ENCODE measurements at places on chromosomes 12 and 14.

DNA sequence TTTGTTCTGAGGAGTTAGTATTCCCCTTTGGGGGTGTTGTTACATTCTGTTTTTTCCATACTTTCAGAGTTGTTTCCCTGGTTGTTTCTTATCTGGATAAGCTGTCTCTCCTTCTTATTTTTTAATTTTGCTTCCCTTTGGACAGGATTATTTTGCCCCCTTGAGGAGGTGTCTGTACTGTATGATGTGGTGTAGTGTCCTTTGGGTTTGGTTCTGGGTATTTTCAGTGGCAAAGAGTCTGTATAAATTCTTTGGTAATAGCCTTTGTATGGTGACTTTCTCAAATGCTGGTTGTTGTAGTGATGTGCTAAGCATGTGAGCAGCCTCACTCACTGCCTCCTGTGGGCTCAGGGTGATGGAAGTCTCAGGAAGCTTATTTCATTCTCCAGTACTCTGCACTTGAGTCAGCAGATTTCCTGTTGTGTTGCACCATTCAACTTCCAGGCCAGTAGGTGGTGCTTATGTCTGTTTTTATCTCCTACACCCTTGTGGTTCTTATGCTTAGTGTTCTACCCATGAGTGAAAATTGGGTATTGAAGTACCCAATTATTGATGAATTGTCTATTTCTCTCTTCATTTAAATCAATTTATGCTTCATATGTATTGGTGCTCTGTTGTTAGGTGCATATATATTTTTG, 103.3 kb upstream of the PMCH start:
- no peak for DNase-seq

GRCh38 chr14:81474148-81474492, 59.5 kb downstream of the SEL1L start:
- no peak for DNase-seq

DNA sequence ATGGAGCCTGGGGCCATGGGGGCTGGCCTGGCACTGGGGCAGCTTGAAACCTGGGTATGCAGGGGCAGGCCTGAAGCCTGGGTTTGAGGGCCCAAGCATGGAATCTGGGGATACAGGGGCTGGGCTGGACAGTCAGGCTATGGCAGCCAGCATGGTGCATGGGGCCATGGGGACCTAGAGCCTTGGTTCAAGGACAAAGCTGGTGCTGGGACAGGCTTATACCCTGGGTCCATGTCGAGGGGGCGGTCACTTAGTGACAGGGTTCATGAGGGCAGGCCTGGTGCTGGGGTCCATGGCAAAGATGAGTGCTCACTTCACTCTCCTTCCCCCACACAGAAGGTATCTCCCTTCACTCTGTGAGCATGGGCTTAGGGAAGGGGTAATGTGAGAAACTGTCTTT, 116.2 kb downstream of the BBS10 start:
- DNase-seq, result no peak

DNA sequence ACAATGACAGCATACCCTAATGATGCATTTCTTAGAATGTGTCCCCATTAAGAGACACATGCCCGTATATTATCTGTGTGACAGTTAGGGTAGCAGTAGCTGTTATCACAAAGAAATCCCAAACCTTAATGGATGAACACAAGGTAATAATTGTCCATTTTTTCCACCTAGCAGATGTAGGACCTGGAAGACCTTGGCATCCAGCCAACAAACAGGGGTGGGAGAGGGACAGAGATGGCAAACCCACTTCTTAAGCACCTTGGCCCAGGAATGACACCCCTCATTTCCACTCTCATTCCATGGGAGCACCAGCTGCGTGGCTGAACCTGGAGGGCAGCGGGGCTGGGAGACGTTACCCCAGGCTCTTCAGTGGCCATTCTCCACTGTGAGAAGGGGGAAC, 679.0 kb downstream of the AACS start:
- no peak for DNase-seq

DNA sequence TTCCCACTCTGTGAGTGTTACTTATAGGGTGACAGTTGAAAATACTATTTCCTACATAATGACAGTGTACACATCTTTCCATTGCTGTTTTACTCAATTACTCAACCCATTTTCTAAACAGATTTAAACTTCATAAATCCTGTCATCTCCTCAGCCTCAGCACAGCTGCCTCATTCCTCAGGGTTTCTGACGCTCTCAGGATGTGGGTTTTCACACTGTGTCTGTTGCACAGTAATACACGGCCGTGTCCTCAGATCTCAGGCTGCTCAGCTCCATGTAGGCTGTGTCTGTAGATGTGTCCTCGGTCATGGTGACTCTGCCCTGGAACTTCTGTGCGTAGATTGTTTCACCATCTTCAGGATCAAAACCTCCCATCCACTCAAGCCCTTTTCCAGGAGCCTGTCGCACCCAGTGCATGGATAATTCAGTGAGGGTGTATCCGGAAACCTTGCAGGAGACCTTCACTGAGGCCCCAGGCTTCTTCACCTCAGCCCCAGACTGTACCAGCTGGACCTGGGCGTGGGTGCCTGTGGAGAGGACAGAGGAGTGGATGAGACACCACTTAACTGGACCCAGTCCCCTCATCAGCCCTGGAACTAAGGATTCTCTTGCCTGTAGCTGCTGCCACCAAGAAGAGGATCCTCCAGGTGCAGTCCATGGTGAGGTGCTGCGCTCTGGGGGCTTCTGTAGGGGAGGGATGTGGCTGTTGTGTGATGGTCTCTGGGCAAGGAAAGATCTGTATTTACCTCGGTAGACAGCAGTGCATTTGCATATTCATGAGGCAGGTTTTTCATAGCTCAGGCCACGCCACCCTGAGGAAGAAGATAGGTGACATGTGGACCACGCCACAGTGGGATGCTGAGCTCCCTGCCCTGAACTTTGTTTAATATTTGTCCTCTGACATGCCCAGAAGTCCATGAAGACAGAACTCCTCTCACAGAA, 750.2 kb downstream of the TMEM121 start:
- DNase-seq, result no peak

- DNase-seq, result no peak
Observed at GRCh38 chr12:93882763-93883162, 205.6 kb downstream of the CRADD start.

GRCh38 chr12:67759829-67760228, 111.3 kb downstream of the DYRK2 start:
- no peak for DNase-seq

- no peak for DNase-seq
Observed at GRCh38 chr14:53855574-53855973, 101.1 kb downstream of the BMP4 start.

DNA sequence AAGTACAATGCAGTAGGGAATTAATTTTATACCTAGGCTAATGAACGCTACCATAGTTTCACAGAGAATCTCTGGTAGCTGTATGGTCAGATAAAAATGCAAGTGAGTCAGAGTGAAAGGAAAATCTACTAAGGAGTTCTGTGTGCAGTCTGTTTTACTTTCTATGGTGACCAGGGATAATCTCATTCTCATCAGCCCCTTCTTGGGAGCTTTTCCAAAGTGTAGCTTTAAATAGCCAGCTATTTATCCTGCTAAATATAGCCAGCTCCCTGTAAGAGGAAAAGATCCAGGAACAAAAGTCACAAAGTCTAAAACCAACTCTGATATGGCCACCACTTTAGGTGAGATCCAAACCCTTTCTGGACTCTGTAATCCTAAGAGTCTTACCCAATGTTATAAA, 75.5 kb downstream of the TMEM116 start:
- no peak for DNase-seq

DNA sequence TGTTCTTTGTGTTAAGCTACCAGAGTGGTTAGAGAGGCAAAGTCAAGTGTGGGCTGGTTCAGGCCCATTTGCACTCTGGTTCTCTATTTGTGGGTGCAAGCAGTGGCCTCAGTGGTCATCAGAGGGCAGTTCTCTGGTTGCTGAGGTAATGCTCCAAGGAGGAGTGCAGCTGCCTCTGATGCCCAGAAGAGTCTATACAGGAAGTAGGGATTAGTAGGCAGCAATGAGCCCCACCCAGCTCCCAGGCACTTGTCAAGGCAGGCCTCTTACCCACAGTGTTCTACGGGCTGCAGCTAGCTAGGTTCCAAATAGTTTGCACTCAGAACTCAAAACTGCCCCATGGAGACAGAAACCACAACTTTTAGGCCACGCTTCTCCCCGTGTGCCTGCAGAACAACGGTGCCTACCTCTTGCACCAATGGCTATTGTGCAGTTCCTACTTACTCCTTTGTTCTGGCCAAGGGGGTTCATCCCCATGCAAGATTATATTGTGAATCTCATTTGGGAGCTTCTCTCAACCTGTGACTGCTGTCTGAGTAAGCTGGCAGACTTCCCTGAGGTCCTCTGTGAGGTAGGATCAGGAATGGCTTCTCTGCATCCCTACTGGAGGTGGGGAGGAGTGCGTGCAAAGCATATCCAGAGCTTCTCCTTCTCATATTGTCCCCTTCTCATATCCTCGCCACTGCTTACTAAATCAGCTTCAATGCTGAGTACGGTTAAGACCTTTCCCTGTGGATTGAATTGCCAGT, 410.3 kb upstream of the LMO3 start:
- DNase-seq, result no peak

DNA sequence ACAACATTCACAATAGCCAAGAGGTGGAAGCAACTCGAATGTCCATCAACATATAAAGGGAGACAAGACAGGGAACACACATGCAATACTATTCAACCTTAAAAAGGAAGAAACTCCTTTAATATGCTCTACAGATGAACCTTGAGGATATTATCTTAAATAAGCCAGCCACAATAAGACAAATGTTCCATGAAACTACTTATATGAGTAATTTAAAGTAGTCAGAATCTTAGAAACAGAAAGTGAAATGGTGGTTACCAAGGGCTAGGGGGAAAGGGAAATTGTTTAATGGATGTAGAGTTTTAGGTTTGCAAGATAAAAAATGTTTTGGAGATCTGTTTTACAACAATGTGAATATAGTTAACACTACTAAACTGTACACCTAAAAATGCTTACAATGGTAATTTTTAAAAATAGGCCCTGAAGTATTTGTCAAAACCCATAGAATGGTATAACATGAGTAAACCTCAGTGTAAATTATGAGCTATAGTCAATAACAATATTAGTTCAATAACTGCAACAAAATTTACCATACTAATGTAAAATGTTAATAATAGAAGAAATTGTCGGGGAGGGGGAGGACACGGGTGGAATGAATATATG, 71.1 kb downstream of the EGLN3 start:
- DNase-seq, result no peak

DNA sequence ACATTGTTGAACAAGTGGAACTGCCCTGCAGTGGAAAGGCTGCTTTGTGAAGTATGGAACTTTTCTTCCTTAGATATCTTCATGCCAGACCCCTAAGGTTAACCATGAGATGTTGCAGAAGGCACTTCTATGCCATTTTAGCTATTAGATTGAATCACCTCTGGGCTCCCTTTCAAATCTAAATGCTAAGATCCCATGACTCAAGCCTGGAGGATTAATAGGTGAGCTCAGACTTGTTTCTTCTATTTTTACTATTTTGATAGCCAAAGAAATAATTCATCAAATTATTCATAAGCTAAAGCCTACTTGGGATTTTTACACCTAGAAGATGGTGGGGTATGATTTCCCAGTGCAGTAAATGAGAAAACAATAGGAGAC, 64.3 kb downstream of the DAD1 start:
- no peak for DNase-seq

GRCh38 chr14:91286530-91286937, 42.0 kb upstream of the GPR68 start:
- DNase-seq, result peak; percentile 78

- DNase-seq, result no peak
Observed at GRCh38 chr12:29782871-29783772, 620 bp downstream of the TMTC1 start.

DNA sequence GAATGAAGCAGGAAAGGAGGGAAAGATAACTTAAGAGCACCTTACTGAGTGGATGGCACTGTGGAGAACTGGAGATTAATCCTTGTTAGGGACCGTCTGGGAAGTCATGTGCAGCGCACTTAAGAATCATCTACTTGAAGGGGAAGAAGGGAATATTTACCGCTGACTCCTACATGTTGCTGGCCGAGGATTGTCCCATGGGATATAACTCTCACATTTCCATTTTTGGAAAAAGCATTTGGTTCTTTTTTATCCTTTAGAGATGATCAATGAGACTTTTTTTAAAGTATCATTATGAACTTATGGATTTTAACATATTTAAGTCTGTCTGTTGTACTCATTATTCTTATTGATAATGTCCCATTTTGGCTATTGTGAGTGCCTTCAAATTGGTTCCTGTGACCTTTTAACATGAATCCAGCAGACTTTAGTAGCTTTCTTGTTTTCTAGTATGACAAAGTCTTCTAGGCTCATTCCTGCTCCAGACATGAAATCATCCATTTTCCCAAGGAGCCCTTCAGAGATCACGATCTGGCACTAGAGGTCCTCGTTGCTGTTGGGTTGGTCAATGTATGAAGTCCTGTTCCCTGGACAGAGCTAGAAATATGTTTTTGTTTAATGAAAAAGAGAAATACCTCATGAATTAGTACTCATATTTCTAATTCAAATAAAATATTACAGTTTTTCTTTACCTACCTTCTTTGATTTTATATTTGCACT, 20.2 kb upstream of the FAM234B start:
- no peak for DNase-seq

DNA sequence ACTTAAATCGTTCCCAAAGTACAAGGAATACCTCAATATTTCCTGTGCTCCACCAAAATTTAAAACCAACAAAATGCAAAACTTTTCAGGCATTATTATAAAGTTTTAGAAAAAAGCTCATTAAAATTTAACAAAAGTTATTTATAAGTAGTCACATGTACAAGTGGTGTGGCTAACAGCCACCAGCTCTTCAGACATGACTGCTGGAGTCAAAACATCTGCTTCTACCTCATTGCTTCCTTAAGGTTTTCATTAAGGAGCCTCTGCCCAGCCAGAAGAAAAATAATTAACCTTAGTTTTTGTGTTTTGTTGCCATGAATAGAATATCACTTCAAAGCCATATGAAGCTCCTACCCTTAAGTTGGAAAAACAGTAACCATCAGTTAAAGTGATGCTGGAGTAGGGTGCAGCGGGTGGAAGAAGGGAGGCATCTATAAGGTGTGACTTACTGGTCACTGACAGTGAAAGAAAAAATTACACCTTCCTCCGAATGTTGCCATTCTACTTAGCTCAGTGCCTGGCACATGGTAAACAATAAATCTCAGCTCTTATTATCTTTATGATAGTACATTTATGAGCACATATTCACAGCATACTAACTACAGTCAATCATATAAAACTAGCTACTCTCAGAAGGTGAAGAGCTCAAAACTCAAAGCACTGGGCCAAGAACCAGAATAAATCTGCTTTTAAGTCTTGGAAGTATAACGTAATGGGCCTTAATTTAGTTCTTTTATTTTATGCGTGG, 57.7 kb downstream of the GALC start:
- DNase-seq, result no peak

- DNase-seq, result no peak
Observed at GRCh38 chr12:114193474-114193873, 212.5 kb downstream of the TBX5 start.
